Fibroblast of mammary gland (primary cell): ENCODE measurements at places on chromosomes 6 and 20.

GRCh38 chr20:22977047-22977785 is 57.9 kb upstream of the SSTR4 start:
- DNase-seq: no peak

DNA sequence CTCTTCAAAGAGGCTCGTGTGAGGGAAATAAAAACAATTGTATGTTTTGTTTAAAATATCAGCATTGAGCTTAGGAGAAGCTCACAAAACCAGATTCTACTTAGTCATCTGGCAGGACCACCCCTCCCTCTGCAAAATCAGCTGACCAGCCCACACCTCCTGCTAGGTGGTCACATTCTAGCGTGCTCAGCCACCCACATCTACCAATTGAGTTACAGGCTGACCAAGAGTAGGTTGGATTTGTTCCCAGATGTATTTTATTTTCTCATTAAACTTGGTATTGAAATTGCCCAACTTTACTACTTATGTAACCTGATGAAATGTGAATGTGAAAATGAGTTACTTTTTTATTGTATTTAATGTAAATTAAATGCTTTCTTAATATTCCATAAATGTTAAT is 56.2 kb downstream of the SLC22A2 start:
- DNase-seq: peak; percentile 6

DNA sequence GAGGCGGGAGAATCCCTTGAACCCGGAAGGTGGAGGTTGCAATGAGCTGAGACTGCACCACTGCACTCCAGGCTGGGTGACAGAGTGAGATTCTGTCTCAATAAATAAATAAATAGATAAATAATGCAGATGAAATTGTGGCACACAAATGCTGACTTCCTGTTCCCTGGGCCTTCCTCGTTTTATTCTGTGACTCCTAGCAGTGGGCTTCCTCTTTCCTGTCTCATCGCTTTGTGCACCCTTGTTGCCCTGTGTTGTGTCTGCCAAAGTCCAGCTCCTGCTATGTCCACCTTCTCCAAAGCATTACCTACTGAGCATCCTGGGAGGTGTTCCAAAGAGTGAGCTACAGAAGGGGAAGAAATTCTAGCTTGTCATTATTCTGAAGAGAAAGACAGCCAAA is 100.2 kb upstream of the TIAM2 start:
- DNase-seq: no peak

GRCh38 chr6:12012558-12013306 is 620 bp downstream of the HIVEP1 start:
- DNase-seq: peak; percentile 83

- DNase-seq: peak; percentile 16
Observed at GRCh38 chr6:142784344-142784743, 160.6 kb downstream of the HIVEP2 start.

DNA sequence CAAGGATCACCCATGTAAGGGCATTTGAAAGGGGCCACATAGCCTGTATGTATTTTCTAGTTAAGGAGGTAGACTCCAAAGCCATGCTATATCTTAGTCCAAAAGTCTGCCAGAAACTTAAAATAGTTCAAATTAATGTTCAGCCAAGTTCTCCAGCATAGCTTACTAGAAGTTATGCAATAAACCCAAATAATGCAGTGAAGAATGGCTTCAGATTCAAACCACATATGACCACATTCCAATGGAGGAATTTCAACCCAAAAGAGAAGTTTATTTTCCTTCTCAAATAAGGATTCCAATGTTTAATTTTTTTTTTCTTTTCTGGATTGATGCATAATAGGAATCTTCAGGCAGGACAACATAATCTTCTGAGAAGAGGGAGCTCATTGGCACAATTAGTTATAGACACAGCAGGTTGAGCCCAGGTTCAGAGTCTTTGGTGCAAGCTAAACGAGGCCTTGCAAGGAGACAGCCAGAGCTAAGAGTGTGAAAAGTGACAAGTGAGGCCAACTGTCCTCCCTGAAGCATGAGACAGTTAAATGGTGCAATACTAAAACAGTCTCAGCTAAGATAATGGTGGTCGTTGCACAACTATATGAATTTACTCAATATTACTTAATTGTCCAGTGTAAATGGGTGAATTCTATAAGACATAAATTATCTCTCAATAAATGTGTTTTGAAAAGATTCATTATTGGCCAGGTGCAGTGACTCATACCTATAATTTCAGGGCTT is 598.8 kb upstream of the CDH4 start:
- DNase-seq: no peak

- peak; percentile 53 for DNase-seq
Observed at GRCh38 chr6:99521633-99522151, 6.5 kb upstream of the USP45 start.

DNA sequence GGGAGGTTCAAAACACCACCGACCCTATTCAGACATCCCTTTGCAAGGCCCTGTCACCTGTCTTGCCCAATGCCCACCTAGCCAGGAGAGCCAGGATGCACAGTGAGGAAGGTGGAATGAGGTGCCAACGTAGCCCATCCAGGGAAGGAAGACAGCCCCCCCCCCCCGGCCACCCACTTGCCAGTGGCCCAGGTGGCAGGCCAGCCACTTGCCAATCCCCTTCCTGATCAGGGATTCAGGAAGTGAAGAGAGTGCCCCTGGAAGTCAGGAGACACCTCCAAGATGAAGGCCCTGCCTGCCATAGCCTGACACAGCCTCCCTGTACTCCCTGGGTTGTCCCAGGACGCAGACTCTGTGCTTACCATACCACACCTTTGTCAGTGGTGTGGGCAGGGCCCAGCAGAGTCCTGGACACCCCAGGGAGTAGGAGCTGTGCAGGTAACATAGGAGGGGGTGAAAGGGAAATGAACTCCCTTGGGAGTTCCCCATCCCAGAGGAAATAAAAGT is 54.7 kb downstream of the MRPL14 start:
- DNase-seq: no peak

DNA sequence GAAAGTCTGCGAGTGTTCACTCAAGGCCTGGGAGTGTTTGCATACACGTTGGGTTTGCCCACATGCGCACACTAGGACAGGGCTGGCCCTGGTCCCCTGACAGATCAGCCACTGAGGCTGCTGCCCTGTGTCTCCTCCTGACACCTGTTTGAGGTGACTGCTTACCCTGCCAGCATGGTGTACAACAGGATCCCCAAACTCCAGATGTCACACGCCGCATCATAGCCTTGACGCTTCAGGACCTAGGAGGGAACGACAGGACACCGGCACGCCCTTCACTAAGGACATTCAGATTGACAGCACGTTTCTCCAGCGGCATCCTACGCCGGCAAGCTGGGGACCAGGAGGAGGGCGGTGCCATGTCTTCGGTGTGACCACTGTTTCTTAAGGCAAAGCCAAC is 37.0 kb upstream of the MPC1 start:
- no peak for DNase-seq

DNA sequence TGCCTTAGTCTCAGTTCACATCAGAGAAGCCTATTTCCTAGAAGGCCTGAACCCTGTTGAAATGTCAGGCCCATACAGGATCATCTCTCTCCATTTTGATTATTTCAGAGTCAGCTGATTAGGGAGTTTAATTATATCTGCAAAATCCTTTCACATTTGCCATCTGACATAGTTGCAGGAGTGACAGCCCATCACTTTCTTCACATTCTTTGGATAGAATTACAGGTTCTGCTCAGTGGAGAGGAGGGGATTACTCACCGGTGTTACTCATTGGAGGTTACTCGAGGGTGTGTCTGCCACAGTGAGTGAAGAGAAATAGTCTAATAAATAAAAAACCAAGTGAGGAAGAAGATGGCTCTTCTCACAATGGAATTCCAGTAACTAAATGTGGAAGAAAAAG is 216.8 kb downstream of the TMEM242 start:
- DNase-seq: peak; percentile 72
